ENCODE measurements at places on chromosomes 2 and 18.

GRCh38 chr18:10195529-10195928 is 258.9 kb upstream of the APCDD1 start:
- DNase-seq, result no peak

- DNase-seq, result no peak
Measured at GRCh38 chr2:14761118-14761517, 128.6 kb downstream of the LRATD1 start.

DNA sequence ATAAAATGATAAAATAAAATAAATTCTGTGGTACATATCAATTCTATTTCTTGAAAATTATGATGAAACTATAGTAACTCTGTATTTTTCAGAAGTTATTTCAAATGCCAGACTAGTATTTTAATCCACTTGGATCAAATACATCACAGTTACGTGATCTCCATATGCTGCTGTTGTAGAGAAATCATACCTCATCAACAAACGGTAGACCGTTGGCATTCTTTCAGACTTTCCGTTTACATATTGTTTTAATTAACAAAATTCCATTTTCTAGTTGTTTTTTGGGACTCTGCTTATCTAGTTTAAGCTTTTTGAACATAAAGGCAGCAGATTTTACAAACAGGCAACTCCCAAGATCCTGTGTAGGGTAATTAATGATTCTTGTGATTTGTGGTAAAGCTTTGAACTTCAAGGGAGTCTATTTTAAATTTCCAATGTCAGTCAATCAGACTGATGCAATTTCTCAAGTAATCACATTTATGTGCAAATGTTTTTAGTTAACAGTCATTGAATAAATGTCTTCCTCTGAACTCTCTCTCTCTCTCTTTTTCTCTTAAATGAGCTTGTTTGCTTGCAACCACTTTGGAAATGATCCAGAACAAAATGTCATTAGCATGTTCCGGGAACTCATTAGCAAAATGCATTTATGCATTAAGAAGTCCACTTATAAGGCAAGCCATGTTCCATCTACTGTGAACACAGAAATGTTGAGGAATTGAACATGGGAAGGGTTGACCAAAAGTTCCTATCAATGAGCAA is 31.8 kb downstream of the NYAP2 start:
- no peak for DNase-seq

GRCh38 chr2:120959426-120959825 is 223.8 kb downstream of the GLI2 start:
- DNase-seq, result no peak

DNA sequence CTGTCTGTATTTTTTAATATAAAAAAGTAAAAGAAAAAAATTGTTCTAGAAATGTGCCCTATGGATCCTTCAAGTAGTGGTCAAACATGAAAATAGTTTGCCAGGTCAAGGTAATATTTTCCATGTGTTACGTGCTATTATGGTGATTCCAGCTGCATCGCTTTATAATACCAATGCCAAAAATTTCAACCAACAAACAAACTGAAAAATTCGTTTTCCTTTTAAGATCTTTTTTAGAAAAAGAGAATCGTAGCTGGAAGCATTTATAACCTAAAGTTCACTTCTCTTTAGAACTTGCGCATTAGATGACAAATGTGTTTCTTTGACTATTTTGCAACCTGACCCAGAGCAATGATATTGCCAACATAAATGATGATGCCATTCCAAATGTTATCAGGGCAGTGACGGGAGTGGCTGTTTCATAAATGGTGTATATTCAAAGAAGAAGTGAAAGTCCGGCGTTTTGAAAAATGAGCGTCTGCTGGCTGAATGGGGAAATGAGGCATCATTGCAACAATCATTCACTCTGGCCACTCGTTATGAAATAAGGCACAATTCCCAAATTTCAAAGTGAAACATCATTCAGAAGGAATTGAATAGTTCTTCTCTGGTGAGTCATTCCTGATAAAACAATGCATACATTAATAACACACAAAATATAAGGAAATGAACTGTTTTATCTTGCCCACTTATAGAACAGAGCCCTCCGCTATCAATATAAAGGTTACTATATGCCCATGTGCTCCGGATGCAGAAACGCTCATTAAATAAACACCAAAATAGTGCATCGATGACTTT is 297.4 kb downstream of the TGIF1 start:
- DNase-seq, result no peak

- no peak for DNase-seq
Measured at GRCh38 chr2:17257189-17257909, 260.9 kb downstream of the RAD51AP2 start.
